ENCODE measurements at places on chromosomes 3 and 15. TPM values are rescaled to one million over a fixed set of nuclear protein-coding genes. Genes with fewer than 3 reads are reported as not detected.

Gene KATNBL1
- 44.2 TPM for total RNA-seq

Gene UBAP1L
- 6.3 TPM for total RNA-seq

Gene CNTN4
- total RNA-seq, result not detected

Gene CCR9
- not detected for total RNA-seq

Gene CPNE9
- 0.17 TPM for total RNA-seq

Gene CHRNB4
- total RNA-seq, result not detected

Gene BNC1
- total RNA-seq, result not detected

Gene CACNA2D3
- not detected for total RNA-seq

Gene DET1
- 2.1 TPM for total RNA-seq

Gene TMEM266
- total RNA-seq, result not detected

Gene HTR3E
- total RNA-seq, result not detected

Gene SAXO2
- 1.8 TPM for total RNA-seq

Gene KY
- not detected for total RNA-seq

Gene TMEM158
- total RNA-seq, result 0.66 TPM

Gene C2CD4A
- 0.05 TPM for total RNA-seq

Gene CIB1
- 149 TPM for total RNA-seq

Gene FOXB1
- 0.68 TPM for total RNA-seq

Gene MLF1
- 0.50 TPM for total RNA-seq

Gene TP63
- 1.1 TPM for total RNA-seq

Gene GOLGA6L4
- 1.1 TPM for total RNA-seq

Gene RARB
- total RNA-seq, result not detected

Gene LRRC31
- not detected for total RNA-seq

Gene KBTBD13
- not detected for total RNA-seq

Gene C15orf61
- total RNA-seq, result 4.7 TPM

Gene EPHB3
- total RNA-seq, result not detected

Gene CHRFAM7A
- not detected for total RNA-seq

Measured in activated CD4-positive, alpha-beta T cell treated with anti-CD3 and anti-CD28 coated beads, Interleukin-2, amount 10 ng/mL, durations not matched to agents 24 days and 14 days (primary cell).